ENCODE measurements at places on chromosomes 6 and 20.

DNA sequence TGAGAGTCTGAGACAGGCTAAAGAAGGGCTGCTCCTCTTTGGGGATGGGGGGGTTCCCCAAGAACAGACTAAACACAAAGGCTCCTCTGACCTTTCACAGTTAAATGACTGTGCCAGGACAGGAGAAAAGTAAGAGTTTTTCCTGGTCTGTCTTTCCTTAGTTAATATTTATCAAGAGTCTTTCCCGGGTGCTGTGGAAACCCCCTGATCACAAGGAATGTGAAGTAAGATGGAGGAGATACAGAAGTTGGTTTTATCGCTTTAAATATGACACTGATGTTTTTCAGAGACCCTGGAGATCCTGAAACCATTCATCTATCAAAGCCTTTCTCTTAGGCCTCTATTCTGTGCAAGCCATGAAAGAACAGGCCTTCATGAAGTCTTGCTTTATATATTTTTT, 105.8 kb downstream of the RNF144B start:
- DNase-seq = no peak

DNA sequence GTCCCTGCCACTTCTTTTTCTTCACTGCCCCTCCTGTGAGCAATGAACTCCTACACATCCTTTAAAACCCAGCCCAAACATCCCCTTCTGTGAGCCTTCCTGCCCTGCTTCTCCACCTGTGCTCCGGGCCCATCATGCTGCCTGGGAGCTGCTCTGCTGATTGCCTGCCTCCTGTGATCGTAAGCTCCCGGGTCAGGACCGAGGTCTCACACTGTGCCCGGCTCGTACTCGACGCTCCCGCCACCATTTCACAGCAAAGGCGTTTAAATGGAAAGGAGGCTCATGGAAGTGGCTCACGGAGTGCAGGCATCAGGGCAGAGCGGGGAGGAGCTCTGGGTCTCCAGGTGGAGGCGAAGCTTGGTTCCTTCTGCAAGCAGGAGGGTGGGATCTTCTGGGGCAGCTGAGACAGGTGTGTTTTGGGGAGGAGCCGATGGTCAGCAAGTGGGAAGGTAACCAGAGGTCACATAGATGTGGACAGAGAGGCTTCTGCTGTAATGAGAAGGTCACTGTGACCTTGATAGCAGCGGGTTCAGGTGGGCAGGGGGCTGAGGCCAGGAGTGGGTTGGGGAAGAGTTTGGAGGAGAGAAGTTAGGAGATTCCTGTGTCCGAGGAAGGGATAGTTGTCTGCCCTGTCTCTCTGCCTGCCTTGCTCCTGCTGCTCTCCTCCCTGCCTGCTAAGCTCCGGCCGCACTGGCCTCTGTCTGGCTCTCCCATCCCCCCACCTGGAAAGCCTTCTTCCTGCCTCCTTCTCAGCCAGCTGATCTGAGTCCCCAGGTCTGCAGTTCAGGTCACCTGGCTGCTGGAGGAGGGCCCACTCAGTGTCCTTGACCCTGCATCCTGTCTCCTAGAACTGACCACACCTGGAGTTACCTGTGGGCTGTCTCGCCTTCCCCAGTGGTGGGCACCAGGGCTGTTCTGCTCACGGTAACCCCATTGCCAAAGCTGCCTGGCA, 52.7 kb upstream of the FRMD1 start:
- DNase-seq = no peak

- DNase-seq = peak; percentile 12
Observed at GRCh38 chr6:136927292-136927691, 5.2 kb downstream of the SLC35D3 start.

DNA sequence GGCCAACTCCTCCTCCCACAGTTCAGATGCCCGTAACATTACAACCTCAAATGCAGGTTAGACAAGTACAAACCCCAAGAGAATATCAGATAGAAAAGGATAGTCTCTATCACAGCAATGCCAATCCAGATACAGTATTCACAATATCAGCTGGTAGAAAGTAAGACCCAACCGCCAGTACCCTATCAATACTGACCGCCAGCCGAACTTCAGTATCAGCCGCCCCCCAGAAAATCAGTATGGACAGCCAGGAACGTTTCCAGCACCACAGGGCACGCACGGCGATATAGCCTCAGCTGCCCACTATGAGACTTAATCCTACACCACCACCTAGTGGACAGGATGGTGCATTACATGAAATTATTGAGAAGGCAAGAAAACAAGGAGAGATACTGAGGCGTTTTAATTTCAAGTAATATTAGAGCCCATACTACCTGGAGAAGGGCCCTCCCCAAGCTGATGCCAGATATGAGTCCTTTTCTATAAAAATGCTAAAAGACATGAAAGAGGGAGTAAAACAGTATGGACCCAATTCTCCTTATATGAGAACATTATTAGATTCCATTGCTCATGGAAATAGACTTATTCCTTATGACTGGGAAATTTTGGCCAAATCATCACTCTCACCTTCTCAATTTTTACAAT, 17.6 kb upstream of the EIF2S2 start:
- peak; percentile 84 for DNase-seq

GRCh38 chr6:75381877-75382633, 97.5 kb upstream of the TMEM30A start:
- peak; percentile 6 for DNase-seq

DNA sequence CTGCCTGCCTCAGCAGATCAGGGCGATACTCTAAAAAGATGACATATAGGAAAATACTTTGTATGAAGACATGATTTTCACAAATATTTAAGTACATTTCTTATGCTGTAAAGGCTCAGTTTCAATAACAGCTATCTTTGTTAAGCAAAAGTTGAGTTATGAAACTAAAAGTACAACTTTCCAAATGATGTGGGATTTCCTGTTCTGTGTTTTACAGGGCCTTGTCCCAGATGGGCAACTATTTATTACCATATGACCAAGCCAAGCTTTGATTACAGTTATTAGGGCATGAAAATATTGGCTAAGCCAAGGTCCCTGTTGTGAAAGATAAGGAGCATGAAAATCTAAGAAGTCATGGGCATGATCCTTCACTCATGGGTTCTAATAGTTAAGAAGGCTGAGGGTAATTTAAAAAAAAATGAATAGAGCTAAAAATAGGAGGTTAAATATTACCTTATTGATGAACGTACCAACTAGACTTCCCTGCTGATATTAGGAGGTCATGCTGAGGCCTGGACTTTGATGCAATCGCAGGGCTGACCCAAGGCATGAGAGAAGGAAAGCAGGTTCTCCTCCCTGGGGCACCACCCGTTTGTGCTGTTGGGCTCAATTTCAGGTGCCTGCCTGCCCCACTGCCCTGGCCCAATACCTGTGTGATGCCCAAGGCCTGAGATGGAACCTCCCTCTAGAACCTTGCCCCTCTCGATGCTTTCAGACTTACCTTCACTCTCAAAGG, 294.4 kb upstream of the PRDM1 start:
- no peak for DNase-seq

- DNase-seq = no peak
Observed at GRCh38 chr6:32439139-32439538, 548 bp upstream of the HLA-DRA start.

GRCh38 chr6:35427851-35428321, 24.3 kb upstream of the FANCE start:
- DNase-seq = no peak

DNA sequence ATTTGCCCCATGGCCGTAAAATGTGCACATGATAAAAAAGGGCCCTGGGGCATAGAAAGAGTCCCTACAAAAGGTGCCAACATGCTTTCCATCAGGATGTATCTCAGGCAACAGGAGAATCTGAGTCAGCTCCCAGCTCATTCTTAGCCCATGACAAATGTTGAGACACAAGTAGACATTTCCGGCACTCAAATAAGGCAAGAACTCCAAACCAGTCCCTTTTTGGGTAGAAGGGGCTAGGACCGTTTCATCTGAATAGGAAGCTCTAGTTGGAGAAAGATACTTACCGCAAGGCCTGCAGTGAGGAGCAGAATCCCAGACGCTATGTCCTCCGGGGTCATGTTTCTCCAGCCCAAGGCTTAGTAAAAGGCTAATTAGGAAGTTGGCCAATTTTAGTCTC, 261.0 kb upstream of the RIN2 start:
- DNase-seq = no peak

GRCh38 chr20:33994222-33994913, 657 bp downstream of the RALY start:
- DNase-seq = peak; percentile 80

- no peak for DNase-seq
Observed at GRCh38 chr6:140546640-140547039, 1172.2 kb upstream of the CITED2 start.

GRCh38 chr6:160028487-160029275, 59.8 kb downstream of the IGF2R start:
- no peak for DNase-seq

GRCh38 chr20:49385465-49385864, 97.0 kb downstream of the KCNB1 start:
- DNase-seq = peak; percentile 48

GRCh38 chr20:49275636-49276035, 2.2 kb downstream of the ZNFX1 start:
- no peak for DNase-seq

- peak; percentile 54 for DNase-seq
Observed at GRCh38 chr20:51542033-51542570, 417 bp downstream of the NFATC2 start.

GRCh38 chr6:136526937-136527336, 23.3 kb downstream of the MAP7 start:
- DNase-seq = no peak

GRCh38 chr6:45558858-45559257, 181.1 kb upstream of the SUPT3H start:
- no peak for DNase-seq

DNA sequence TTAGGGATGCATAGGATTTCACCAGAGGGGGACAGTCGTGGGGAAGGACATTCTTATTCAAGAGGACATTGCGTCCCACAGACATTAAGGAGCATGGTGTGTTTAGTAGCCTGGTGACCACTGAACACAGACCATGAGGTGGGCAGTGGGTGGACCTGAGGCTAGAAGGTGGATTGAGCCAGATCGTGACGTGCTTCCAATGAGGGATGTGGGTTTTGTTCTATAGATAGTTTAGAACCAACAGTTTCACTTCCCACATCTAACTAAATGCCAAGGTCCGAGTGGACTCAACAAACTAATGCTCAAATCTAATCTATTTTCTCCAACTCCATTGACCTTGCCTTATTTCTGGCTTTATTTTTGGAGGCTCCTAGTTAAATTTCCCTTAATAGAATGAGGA, 58.5 kb downstream of the OGFRL1 start:
- no peak for DNase-seq

GRCh38 chr20:45047581-45048119, 53.3 kb downstream of the KCNS1 start:
- no peak for DNase-seq

DNA sequence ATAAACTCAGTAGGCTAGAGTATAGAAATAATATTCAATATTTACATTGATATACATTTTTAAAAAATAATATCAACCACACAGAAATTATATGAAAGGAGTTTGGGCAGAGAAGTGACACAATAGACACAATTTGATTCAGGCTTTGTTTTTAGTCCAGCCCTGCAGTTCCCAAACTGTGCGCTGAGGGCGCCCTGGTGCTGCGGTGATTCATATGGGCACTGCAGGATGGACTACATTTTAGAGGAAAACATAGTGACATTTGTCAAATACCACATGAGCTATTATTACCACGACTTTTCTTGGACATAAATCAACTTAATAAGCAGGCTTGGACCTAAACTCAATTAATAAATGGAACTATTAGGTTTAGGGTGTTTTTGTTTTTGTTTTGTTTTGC, 364.3 kb upstream of the ID4 start:
- no peak for DNase-seq

GRCh38 chr20:49132995-49133478, 55.1 kb downstream of the STAU1 start:
- peak; percentile 46 for DNase-seq

DNA sequence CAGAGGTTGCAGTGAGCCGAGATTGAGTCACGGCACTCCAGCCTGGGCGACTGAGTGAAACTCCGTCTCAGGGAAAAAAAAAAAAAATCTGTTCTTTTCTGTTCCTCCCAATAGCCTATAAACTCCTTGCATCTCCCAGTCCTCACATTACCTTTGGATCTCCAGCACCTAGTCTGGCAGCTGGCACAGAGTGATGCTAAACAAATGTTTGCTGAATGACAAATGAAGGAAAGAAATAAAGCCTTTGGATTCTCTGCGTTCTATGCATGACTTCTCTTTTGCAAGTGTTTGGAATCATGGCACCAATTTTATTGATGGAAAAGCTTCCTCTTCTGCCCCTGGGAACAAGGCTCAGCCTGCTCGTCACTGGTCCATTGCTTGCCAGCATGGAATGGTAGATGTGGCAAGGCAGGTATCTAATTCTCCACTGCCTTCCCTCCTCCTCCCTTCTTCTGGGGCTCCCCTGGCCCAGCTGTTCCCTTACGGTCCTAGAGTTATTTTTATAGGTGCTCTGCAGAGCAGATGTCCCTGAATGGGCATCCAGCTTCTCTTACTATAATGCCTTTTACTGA, 53.6 kb upstream of the FYN start:
- no peak for DNase-seq

DNA sequence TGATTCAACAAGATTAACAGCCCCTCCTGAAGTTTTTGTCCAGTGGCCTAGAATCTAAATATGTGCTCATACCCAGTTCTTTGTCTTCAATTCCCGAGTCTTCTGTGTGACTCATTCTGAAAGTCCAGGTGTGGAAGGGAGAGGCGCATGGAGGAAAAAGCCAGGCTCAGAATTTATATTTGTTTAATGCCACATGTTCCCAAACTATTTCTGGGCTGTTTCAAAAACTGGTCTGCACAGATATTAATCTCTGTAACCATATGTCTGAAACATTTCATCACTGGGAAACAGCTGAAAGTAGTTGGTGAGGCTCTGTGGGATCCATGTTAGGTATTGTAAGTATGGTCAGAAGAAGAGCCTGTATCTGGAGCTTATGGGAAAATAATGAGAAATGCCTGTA, 266.0 kb downstream of the PAX1 start:
- DNase-seq = no peak

DNA sequence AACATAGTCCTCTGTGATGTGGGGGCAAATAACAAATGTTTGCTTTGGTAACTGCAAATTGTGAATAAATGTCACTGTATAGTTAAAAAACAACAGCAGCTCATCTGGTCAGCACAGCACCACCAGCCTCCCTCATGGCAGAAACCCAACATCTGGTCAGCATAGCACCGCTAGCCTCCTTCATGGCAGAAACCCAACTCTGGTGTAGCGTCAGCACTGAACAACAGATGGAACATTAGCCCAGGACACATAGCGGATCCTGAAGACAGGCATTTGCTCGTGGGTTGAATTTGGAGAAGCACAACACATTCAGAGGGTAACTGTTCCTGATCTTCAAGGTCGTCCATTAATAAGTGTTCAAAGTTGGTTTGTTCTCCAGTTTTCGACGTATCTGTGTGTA, 265.9 kb downstream of the DLL1 start:
- no peak for DNase-seq

Data from NCI-H2081 (cell line).